AG10803 (cell line): ENCODE measurements at places on chromosomes 6 and 20.

- peak; percentile 30 for DNase-seq
Measured at GRCh38 chr20:15220778-15221565, 883.6 kb upstream of the FLRT3 start.

GRCh38 chr20:57795342-57795697 lies 85.5 kb upstream of the PMEPA1 start:
- peak; percentile 24 for DNase-seq

GRCh38 chr6:12114055-12114503 lies 102.0 kb downstream of the HIVEP1 start:
- no peak for DNase-seq

- no peak for DNase-seq
Measured at GRCh38 chr20:41167481-41168253, 30.3 kb downstream of the PLCG1 start.

- DNase-seq: no peak
Measured at GRCh38 chr20:33858666-33859065, 47.5 kb downstream of the CHMP4B start.

DNA sequence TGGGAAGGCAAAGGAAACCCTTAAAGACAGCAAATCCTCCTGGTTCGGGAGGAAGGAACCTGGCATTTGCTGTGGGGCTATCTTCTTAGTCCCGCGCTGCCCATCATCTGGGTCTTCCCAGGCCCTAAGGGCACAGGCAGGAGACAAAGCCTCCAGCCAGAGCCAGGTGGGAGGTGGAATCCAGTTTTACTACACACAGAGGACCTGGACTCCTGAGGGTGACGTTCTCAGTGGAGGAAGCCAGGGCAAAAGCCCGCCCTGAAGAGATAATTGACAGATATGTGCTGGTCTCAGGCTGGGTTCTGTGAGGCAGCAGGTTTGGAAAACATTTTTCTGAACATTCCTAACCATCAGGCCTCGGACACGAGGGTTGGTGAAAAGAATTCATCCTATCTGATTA lies 88.4 kb upstream of the AGPAT4 start:
- no peak for DNase-seq

- DNase-seq: no peak
Measured at GRCh38 chr6:35665573-35665972, 23.1 kb downstream of the FKBP5 start.

DNA sequence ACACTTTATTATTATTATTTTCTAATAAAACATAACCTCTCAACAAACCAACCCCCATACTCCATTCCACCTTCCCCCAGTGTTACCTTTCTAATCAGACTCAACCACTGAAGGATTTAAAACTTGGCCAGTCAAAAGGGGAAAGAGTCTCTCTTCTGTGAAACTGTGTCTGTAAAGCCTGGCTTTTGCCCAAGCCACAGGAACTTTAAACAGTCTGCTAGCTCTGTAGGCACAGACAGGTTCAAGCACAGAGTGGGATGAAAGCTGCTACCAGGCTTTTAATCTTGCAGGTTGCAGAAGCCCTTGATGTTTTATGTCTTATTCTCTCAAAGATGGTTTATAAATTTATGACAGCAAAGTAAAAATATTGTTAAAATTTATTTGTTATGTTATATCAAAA lies 585.7 kb downstream of the TENT5A start:
- peak; percentile 75 for DNase-seq
